Memory B cell (primary cell): ENCODE measurements at places on chromosomes 2 and 18.

- no peak for DNase-seq
These were observed 120.5 kb downstream of the PARD3B start for GRCh38 chr2:204665771-204666170.

DNA sequence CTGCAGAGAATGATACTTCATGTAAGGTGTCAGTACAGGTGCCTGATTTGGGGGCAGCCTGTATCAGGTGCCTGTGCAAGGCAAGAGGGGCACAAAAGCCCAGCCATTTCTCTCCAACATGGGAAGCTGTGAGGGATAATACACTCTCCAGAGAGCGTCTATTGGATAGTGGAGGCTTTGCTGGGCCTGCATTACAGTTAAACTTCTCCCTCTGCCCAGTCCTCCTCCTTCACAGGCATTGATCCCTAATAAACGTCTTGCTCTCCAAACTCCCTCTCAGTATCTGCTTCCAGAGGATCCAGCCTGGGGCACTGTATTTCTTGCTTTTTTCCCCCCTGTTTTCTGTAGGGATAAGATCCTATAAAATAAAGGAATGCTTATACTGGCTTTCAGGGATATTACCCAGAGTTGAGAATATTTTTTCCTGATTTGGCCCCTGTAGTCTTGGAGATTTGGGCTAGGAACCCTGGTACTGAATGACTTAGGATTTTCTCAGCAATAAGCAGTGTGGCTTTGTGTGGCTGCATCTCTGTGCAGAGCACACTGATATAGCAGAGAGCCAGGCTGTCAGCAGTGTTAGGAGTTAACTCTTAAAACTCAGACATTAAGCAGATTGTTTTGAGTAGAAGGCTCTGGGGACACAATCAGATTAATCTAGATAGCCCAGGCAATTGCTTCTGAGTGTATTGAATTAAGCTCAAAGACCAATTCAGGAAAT lies 330.6 kb downstream of the CYRIA start:
- no peak for DNase-seq

GRCh38 chr2:222643134-222643533 lies 12.8 kb downstream of the FARSB start:
- DNase-seq = no peak

- no peak for DNase-seq
These were observed 439 bp upstream of the PLEKHH2 start for GRCh38 chr2:43636621-43637020.

- no peak for DNase-seq
These were observed 3.5 kb downstream of the TRIB2 start for GRCh38 chr2:12720278-12720620.

- no peak for DNase-seq
These were observed 6.0 kb upstream of the MLPH start for GRCh38 chr2:237480988-237481525.

DNA sequence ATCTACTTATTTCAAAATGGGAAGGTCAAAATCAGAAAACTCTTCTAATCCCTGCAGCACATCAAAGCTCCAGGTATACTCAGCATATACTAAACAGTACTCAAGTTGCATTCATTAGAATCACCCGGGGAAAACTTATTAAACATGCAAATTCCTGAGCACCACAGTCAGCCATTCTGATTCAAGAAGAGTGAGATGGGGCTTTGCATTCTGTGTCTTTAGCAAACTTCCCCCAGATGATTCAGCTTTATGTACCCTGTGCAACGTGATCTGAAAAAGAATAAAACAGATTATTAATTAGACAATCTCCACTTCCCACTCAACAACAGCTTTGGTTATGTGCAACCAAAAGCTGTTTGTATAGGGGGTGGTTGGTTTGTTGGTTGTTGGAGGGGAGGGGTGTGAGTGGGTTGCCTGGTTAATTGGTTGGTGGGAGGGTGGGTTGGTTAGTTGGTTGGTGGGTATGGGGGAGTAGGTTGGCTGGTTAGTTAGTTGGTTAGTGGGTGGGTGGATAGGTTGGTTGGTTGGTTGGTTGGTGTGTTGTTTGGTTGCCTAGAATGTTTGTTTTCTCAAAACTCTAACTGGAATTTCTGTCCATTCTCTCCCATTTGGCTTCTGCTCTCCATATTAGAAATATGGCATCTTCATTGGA lies 112.5 kb upstream of the AGAP1 start:
- DNase-seq = no peak

GRCh38 chr2:127324635-127325034 lies 30.7 kb upstream of the ERCC3 start:
- DNase-seq = no peak

DNA sequence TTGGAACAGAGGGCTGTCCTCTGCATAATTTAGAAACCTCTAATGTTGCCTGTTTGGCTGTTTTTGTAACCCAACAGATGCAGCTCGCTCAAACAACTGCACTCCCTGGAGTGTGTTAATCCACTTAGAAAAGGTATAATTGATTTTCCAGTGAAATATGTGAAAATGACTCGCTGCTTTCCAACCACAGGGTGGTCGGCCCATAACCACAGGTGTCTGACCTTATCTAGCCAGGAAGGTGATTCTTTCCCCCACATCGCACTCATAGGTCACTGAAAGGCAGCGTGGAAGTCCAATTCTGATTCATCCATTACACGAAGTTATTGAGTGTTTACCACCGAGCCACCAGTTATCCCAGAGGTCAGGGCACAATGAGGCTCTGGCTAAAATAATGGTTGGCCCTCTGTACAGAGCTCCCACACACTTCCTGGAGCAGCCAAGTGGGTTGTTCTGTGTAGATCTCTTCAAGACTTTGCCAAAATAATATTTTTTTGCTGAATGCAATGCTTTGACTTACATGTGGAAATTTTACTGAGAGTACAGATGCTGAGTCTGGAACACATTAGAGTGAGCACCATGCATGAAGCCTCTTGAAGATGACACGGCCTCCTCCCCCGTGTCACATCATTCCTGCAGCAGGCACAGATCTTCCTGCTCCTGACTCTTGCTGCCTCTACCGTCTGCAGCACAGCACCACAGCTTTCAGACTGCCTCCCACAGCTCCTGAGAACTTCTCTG lies 396.2 kb downstream of the ZNF516 start:
- no peak for DNase-seq

DNA sequence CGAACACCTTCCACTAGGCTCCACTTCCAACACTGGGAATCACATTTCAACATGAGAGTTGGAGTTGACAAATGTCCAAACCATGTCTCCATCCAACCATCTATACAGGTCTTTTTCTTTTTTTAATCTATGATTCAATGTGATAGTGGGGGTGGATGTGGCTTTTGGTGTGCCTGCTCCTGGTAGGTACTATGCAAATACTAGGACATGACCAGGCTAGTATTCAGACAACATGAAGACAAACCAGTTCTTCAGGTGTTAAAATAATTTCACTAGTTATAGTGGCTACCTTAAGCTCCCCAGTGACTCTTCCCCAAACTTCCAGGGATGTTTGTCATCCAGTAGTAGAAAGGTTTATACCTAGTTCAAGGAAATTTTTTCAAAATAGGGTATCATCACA lies 387.5 kb downstream of the CDH2 start:
- DNase-seq = no peak

DNA sequence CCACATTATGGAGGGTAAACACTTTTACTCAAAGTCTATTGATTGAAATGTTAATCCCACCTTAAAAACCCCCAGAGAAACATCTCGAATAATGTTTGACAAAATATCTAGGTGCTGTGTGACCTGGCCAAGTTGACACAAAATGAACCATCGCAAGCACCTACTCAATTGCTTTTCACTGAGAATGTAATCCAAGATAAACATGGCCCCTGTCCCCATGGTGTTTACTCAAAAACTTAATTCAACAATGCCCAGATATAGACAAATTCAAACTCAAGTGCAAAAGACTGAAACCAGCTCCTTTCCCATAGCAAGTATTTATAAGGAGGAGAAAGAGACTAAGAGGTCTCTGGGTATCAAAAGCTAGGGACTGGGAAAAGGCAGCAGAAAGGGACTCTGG lies 15.0 kb upstream of the ACMSD start:
- no peak for DNase-seq

DNA sequence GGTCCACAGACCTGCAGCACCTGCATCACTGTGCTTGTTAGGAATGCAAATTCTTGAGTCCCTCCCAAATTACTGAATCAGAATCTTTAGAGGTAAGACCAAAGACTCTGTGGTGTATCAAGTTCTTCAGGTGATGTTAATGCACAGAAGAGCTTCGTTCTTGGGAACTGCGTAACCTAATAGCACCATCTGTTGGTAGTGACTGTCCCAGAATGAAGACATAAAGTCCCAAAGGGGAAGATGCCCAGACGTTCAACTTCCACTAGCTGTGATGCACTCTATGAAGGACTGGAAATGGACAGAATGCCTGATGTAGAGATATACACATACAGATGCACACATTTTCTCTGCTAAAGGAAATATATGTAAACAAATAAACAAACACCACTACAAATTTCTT lies 576.0 kb downstream of the LRP1B start:
- DNase-seq = no peak

- DNase-seq = no peak
These were observed 130.9 kb downstream of the TMEM17 start for GRCh38 chr2:62375113-62375420.
